ENCODE measurements at places on chromosomes 1 and 21.

DNA sequence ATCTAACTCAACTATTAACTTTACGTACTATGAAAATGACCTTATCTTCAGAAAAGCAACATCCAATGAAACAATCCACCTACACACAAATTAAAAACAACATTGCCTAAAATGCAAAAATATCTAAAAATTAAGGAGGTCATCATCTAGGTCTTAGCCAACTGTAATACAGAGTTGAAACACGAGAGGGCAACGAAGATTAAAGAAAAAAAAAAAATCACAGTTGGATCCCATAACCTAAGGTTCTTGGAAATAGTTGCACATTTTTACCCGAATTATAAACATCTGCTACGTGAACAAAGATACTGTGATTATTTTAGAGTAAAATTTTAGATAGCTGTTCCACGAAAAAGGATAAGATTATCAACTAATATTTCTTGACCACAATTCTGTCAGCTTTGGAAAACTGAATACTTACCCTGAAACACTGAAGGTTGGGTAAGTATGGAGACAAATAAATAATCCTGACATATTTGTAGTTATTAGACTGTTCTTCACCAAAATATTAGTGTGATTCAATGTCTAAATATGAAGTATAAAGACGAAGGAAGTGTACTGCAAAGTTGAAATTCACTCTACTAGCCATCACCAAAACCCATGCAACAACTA is 88.0 kb upstream of the AK4 start:
- no peak for DNase-seq

DNA sequence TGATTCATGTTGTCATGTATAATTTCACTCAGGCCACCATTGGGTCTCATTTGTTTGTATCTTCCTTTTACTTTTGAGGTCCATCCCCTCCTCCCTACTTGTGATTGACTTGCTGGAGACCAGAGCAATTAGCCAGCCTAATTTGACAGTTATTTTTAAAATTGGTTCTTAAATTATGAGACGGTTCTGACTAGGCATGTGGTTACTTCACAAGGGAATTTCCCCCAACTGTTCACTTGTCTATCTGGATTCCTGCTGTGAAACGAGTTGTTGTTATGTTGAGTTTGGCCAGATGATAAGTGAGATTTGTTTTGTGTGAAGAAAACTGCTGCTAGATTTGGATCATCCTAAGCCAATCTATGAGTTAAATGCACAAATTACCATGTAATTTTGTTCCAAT is 359.1 kb downstream of the BARHL2 start:
- no peak for DNase-seq

- DNase-seq, result peak; percentile 54
Measured at GRCh38 chr1:13513895-13514546, at the start of gene LRRC38. TSS of gene LRRC38 (minus strand) at chr1:13514003. CDS start at chr1:13513593, 410 bp downstream.

- DNase-seq, result no peak
Measured at GRCh38 chr1:83701355-83701754, 297.6 kb downstream of the TTLL7 start.
